ENCODE measurements at places on chromosomes 13 and 19. TPM values are rescaled to one million over a fixed set of nuclear protein-coding genes. Genes with fewer than 3 reads are reported as not detected.
A peak's percentile ranks its signal among the peaks of the same experiment; 100 is the strongest.

PALM3 gene
- not detected for total RNA-seq

KCNC3 gene
- total RNA-seq = 1.5 TPM

- DNase-seq = no peak
Observed at GRCh38 chr13:25310891-25311290, 9.5 kb downstream of the NUP58 start.

DNA sequence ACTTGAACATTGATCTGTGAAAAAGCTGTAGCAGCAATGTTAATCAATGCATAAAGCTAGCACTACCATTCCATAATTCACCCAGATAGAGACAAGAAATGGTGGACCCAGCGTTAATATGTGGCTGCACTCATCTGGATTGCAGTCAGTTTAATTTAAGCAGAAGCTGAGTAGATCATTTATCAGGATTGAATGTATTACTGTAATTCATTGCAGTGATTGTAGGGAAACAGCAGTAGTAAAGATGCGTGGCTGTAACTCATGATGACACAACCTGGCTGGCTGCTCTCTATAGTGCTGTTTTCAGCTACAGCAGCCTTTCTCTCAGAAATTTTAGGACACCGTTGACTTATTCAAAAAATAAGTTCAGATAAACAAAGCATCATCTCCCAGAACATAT is 499.5 kb upstream of the SLITRK6 start:
- DNase-seq = no peak

- no peak for DNase-seq
Observed at GRCh38 chr13:81446441-81446840, 1105.5 kb upstream of the SPRY2 start.

DNA sequence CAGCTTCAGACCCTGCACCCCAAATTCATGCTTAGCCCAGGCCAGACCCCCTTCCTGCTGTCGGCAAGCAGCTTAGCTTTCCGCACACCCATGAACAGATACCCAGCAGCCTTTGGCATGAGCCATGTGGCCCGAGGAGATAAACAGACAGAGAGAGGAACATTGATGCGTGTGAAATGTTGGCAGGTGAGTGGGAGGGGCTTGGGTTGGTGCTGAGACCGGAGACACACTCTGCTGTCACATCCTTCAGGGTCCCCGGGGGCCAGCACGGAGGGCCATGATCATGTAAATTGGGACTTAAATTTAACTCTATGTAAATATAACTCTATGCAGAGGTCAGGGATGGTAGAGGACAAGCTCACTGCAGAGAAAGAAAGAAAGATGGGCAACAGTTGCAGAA is 1.5 kb downstream of the CD22 start:
- no peak for DNase-seq

- no peak for DNase-seq
Observed at GRCh38 chr13:23504180-23504579, 66.0 kb upstream of the TNFRSF19 start.

GRCh38 chr19:49106648-49107135 is 7.5 kb upstream of the LIN7B start:
- peak; percentile 60 for DNase-seq
